Activated CD4-positive, alpha-beta T cell treated with anti-CD3 and anti-CD28 coated beads for 36 hours (primary cell): ENCODE measurements at places on chromosomes 16 and 17. TPM values are rescaled to one million over a fixed set of nuclear protein-coding genes. Genes with fewer than 3 reads are reported as not detected.

- no peak overlapping the region for H3K27ac ChIP-seq
- H3K36me3 ChIP-seq, result peaks cover 53% of the 10 kb centered on the region
- H3K27me3 ChIP-seq, result no peaks in the 10 kb centered on the region
- peaks cover 39% of the 10 kb centered on the region for H3K4me1 ChIP-seq
Measured at GRCh38 chr16:30656388-30656787, 1.8 kb upstream of the FBRS start.

Gene PFN1
- 1,911 TPM for total RNA-seq

Gene TMEM208
- 13.6 TPM for total RNA-seq

Gene USP6
- not detected for total RNA-seq

Gene CLEC3A
- total RNA-seq, result not detected

- no peak overlapping the region for H3K27ac ChIP-seq
- H3K4me1 ChIP-seq, result peaks cover 5% of the 10 kb centered on the region
Measured at GRCh38 chr16:3745751-3746355, 28.5 kb upstream of the TRAP1 start.

Gene PLCG2
- total RNA-seq, result 7.6 TPM

Gene PERCC1
- total RNA-seq, result not detected

- H3K27ac ChIP-seq, result no peak overlapping the region
- H3K36me3 ChIP-seq, result no peaks in the 10 kb centered on the region
- DNase-seq, result no peak
- H3K4me3 ChIP-seq, result no peak overlapping the region
Measured at GRCh38 chr17:45653616-45654015, 130.5 kb upstream of the CRHR1 start.

- no peaks in the 10 kb centered on the region for H3K36me3 ChIP-seq
- peak; percentile 70 for DNase-seq
- H3K4me1 ChIP-seq, result peaks cover 5% of the 10 kb centered on the region
- H3K27me3 ChIP-seq, result peaks cover 14% of the 10 kb centered on the region
- no peak overlapping the region for H3K27ac ChIP-seq
Measured at GRCh38 chr16:57092786-57093411, 516 bp downstream of the CPNE2 start.

DNA sequence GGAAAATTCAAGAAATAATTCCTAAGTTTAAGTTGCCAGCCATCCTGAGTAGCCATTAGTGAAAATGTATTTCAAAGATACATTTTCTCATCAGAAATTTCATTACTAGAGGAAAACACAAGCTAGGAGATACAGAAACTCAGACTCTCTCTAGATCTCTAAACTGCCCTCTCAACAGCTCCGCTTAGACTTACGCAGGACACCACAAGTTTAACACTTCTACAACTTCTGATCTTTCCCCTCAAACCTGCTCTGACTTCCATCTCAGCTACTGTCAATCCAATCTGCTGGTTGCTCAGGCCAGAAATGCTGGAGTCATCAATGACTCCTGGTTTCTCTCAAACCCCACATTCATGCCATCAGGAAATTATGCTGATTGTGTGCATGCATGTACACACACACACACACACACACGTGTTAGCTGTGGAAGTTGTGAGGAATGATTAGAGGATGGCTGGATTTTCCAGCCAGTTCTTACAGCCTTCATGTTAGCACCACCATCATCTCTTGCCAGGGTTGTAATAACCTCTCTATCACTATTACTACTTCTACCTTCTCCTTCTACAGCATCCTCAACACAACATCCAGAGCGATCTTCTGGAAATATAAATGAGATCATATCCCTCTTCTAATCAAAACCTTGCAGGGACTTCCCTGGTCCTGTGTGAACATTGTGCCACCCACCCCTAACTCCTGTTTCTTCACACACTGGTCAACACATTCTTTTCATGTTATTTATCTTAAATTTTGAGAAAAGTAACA lies 47.1 kb downstream of the COX10 start:
- H3K4me3 ChIP-seq, result no peak overlapping the region
- DNase-seq, result no peak
- H3K27ac ChIP-seq, result peak overlapping the region; percentile 32
- H3K36me3 ChIP-seq, result peaks cover 31% of the 10 kb centered on the region
- H3K4me1 ChIP-seq, result peaks cover 75% of the 10 kb centered on the region

Gene GUCY2D
- total RNA-seq, result not detected

DNA sequence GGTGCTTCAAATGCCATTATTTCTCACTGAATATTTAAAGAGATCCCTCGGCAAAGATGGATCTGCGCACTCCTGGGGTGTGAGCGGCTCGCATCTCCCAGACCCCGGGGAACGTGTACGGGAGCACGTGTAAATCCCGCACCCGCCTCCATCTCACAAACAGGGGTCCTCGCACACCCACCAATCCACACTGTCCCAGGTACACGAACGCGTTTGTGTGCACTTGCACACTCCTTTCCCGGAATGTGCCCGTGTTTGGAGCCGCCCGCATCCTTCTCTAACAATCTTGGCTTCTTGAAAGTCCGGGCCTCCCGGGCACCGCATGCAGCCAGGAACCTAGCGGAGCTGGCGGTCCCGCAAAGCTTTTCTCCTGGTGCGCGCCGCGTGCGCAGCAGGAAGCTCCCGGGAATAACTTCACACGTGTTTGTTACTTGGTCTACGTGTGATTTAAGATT lies 2.5 kb upstream of the SALL1 start:
- peaks cover 66% of the 10 kb centered on the region for H3K27me3 ChIP-seq
- H3K27ac ChIP-seq, result no peak overlapping the region
- peaks cover 12% of the 10 kb centered on the region for H3K4me1 ChIP-seq
- no peak overlapping the region for H3K4me3 ChIP-seq

GRCh38 chr16:85245307-85246172 lies 133.3 kb upstream of the CIBAR2 start:
- H3K36me3 ChIP-seq, result no peaks in the 10 kb centered on the region
- H3K27ac ChIP-seq, result no peak overlapping the region
- DNase-seq, result peak; percentile 70
- H3K4me3 ChIP-seq, result no peak overlapping the region
- H3K4me1 ChIP-seq, result peaks cover 4% of the 10 kb centered on the region
- peaks cover 2% of the 10 kb centered on the region for H3K27me3 ChIP-seq

Gene LRRC36
- 0.66 TPM for total RNA-seq

Gene TRIM72
- total RNA-seq, result not detected

GRCh38 chr17:49873926-49874325 lies 26.1 kb upstream of the TAC4 start:
- peaks cover 17% of the 10 kb centered on the region for H3K4me1 ChIP-seq
- DNase-seq, result no peak
- H3K4me3 ChIP-seq, result no peak overlapping the region
- no peak overlapping the region for H3K27ac ChIP-seq
- H3K36me3 ChIP-seq, result no peaks in the 10 kb centered on the region

Gene RNF151
- not detected for total RNA-seq
